Glutamatergic neuron (in vitro differentiated cells): ENCODE measurements at places on chromosomes 2 and 18. TPM values are rescaled to one million over a fixed set of nuclear protein-coding genes. Genes with fewer than 3 reads are reported as not detected.

- DNase-seq = no peak
These were observed 5.7 kb upstream of the GPR35 start for GRCh38 chr2:240619506-240620148.

- DNase-seq = peak; percentile 93
These were observed 704 bp upstream of the ODC1 start for GRCh38 chr2:10448576-10449485.

SERPINB4 gene
- not detected for total RNA-seq

PRKAG3 gene
- not detected for total RNA-seq

- no peak for DNase-seq
These were observed 21.2 kb downstream of the CABYR start for GRCh38 chr18:24160086-24160485.

DNA sequence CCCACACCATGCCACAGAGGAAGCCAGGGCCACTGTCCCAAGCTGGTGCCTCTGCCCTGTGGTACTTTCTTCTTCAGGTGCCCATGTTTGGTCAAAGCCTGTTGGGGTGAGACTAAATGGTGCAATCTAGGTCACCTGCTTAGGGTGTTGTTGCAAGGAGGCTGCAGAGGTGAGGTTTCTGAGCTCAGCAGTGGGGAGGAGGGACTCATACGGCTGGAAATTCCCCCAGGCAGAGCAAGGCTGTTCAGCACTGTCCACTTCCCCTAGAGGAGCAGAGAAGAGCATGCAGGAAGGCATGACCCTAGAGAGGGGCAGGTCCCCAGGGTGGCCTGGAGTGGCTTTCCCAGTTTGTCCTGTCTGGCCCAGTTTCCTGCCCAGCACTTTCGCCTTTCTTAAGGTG lies 211.0 kb downstream of the HAUS1 start:
- no peak for DNase-seq

DTNA gene
- total RNA-seq = 29.5 TPM

DNA sequence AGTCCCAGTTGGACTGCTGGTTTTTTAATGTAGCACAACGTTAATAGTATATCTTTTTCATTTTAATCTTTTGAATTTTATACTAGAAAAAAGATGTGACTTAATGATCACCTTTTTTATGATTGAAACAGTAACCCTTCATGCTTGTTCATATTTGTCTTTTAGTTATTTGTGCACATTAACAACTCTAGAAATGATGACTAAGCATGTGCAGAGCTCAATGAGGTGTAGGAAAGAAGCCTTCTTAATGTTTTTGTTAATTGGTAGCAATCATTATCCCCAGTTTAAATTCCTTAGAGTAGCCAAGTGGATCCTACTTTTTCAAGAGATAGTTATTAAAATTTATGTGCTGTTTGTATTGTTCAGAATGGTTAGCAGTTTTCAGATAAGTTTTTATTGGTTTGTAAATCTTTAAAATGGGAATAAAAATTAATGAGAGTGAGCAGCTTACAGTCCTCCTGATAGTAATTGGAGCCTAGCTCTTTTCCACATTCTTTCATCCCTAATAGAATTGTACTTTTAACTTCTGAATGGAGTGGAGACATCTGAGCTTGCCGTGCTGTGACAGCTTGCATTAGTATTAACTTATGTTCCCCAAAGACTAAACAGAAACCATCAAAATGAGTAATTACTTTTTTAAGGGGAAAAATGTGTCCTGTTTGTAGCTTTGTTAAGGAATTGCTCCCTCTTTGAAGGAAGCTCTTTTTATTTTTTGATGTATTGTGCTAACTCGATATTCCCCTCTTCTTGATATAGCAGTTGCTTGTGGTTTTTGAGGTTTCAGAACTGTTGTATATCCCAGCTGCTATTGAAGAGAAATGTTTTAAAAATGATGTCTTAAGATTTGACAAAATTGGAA lies 17.3 kb downstream of the PIK3C3 start:
- DNase-seq = no peak

GRCh38 chr2:29697715-29698114 lies 223.7 kb downstream of the ALK start:
- no peak for DNase-seq
